CD4-positive, alpha-beta T cell treated with Interleukin-1 beta for 1 hour (primary cell): ENCODE measurements at places on chromosomes 7 and 10.

- no peak for DNase-seq
Observed at GRCh38 chr7:135960709-135961451, 16.3 kb downstream of the MTPN start.

DNA sequence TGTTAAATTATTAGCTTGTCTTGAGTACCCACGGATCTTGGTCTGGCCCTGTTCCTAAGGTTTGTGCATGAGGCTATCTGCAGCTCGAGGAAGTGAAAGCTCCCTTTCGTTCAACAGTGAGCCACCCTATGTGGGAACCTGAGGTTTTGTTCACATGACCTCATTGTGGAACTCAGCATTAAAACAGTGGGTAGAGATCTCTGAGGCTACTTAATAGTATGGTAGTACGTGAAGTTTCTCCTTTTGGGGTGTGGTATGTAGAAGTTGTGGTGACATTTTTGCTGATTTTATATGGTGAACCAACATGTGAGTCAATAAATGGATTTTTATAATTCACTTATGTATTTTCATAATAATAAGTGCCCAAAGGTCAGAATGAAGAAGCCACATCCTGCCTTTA, 252.7 kb upstream of the FERD3L start:
- no peak for DNase-seq

DNA sequence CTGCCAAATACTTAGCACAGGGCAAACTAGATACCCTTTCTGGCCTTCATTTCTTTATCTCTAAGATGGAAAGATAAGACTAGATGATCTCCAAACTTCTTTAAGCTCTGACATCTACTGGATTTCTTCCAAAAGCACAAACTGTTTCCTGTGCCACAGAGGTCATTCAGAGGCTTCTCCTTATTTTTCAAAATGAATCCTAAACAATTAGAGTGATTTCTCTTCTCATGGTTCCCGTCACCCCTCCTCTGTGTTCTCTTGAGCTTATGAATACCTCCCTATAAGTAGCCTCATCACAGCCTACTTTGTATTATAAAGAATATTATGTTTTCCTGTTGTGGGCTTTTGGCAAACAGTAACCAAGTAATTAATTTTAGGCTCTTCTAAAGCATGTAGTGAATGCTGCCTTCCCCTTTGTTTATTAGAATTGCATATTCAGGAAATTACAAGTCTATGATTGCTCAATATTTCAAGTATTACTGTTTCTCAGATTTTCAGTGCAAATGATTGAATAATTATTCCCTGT, 179.5 kb downstream of the REEP3 start:
- DNase-seq: no peak

DNA sequence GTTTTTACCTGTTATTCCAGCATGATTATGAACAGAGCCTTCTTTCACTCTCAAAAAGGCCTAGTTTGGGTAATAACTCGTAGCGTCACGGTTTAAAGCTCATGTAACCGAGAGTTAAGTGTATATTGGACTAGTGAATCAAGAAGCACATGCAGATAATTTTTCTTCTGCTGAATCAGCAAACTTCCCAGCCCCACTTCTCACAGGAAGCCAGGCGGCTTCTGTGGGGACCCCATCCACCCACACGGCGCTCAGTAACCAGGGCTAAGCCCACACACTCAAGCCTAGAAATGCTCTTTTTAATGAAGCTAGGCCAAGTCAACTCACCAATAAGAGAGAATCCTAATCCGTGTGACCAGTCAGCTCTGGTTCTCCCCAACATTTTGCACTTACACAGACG, 191.2 kb upstream of the MGMT start:
- DNase-seq: no peak

GRCh38 chr10:74099420-74099819, 51.2 kb downstream of the AP3M1 start:
- DNase-seq: no peak

DNA sequence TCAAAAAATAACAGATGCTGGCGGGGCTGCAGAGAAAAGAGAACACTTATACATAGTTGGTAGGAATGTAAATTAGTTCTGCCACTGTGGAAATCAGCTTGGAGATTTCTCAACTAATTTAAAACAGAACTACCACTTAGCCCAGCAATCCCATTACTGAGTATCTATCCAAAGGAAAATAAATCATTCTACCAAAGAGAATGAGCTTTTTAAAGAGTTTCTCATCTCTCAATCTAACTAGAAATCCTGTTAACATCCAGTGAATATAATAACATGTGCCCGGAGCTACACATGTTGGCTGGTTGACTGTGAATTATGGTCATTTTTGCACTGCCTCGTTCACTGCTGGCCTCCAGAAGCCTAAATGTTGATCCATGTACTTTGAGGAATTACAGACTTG, 39.3 kb downstream of the BET1 start:
- DNase-seq: no peak

DNA sequence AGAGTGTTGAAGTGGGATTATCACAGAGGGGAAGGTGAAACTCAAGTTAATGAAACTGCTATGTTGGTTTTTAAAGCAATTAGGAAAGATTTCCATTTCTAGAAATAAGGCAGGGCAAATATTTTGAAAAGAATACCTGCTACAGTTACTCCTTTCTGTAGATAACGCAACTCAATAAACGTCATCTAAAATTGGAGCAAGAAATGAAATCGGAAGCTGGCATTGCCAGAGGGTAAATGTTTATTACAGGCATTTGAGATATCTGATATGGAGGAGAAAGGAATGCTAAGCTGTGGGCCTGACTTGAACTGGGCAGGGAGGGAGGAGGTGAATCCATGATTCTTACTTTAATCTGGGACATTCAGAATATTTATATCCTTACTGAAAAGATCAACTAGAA, 217.0 kb upstream of the ADARB2 start:
- DNase-seq: no peak

DNA sequence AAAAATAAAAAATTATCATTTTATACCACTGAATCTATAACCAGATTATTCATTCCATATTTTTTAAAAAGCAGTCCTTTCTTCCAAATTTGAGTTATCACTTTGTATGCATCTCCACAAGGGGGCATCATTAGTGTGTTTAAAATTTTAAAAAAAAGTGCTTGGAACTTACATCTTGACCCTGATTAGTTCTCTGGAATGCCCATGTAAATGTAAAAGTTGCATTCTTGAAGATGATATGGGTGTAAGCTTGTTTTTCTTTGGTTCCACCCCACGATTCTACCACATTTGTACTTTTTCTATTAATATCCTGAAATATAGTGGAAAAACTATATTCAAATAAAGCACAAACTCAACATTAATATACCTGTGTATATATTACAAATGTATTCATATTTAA, 144.9 kb downstream of the ELAPOR2 start:
- DNase-seq: no peak

GRCh38 chr10:129381741-129382140, 85.3 kb upstream of the MGMT start:
- no peak for DNase-seq

- DNase-seq: no peak
Observed at GRCh38 chr10:95646160-95646559, 10.4 kb downstream of the ALDH18A1 start.

DNA sequence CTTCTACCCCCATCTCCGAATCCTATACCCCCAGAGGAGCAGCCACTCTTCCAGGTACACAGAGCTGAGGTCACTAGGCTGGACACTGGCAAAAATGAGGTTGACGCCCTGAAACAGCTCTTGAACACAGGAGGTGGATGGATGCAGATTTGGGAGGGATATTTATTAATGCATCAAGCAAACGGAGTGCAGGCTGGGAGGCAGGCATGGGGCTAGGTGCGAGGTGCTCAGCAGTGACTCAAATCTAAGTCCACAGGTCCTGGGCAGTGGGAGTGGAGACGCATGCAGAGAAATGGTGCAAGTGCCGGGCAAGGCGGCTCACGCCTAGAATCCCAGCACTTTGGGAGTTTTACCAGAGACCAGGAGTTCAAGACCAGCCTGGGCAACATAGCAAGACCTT, 11.0 kb downstream of the GUSB start:
- DNase-seq: no peak

- no peak for DNase-seq
Observed at GRCh38 chr10:124724279-124725027, 19.7 kb downstream of the FAM53B start.

- no peak for DNase-seq
Observed at GRCh38 chr10:27188259-27188658, 33.1 kb downstream of the MASTL start.

DNA sequence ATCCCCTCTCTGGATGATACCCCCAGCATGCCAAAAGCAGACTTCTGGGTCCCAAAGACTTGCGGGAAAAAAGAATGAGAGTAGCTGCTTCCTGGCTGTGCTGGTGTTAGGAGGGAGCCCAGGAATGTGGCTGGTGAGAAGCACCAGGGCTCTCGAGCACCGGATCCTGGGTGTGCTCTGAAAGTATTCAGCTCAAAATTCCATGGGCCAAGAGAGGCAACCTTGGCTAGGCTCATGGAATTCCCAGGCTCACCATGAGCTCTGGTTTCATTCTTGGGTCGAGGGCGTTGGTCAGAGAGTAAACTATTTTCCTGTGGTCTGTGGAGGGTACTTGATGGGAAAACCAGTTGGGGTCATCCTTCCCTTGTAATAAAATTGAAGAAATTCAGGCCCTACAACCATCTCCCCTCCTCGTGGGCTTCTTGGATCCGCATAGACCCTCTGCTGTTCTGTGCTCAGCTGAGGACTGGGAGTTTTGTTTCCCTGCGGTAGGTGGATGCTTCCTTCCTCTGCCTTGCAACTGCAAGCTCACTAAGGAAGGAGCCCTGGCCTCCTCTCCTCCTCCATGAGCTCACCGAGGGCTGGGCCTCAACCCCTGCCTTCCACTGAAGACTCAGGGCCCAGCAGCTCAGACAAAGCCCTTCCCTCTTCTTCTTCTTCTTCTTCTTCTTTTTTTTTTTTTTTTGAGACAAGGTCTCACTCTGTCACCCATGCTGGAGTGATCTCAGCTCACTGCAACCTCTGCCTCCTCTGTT, 34.5 kb upstream of the AQP1 start:
- no peak for DNase-seq

- no peak for DNase-seq
Observed at GRCh38 chr7:128827971-128828711, 2.1 kb upstream of the FLNC start.

DNA sequence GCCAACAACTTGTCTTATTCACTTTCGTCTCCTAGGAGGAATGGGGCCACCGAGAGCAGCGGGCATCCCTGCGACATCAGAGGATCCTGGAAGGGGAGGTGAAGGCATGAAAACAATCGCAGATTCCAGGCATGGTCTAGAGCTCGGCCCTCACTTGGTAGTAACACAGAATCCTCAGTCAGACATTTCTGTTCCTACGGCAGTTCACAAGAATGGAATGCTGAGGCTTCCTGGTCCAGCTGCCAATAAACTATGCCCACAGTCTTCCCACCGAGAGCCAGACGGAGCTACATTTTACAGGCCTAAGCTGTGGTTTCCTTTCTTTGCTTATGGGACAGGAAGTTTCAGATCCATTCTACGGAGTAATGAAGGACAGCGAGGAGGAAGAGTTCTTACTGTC, 75.8 kb downstream of the OR13A1 start:
- no peak for DNase-seq

DNA sequence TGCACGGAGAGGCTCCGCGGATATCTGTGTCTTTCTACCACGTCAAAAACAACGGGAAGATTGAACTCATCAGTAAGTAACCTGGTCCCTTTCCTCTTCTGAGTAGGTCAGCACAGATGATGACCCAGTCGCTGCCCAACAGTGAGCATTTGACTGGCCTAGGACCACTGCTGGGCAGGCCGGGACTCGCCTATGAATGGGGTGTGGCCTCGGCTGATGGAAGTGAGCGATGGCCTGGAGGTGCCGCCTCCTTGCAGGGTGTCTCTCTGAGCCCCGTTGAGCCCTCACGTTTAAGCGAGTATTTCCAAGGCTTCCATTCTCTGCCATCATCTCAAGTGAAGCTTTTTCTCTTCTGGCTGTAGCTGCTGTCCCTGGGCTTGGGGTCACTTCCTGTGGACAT, 18.1 kb downstream of the EIF3B start:
- DNase-seq: no peak

DNA sequence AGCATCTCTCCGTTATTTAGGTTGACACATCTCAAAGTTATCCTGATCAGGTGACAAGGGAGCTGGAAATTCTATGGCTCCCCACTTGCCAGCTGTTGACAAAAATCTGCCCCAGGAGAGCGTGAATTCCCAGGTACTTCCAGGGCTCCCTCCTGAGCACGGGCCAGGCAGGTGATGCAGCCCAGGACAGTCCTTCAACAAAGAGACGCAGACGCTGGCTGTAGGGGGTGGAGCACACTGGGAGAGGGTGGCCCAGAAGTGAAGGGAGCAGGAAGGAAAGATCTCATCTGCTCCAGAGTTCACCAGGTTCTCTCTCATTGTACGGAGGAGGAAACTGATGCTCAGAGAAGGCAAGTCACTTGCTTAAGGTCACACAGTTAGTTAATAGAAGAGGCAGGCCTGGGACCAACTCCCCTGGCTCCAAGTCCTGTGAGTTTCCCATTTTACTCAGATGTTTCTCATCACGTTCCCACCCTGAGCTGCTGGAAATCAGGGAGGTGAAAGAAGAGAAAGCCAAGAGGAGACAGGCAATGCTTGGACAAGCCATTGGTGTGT, 41.0 kb upstream of the CHST3 start:
- DNase-seq: no peak

DNA sequence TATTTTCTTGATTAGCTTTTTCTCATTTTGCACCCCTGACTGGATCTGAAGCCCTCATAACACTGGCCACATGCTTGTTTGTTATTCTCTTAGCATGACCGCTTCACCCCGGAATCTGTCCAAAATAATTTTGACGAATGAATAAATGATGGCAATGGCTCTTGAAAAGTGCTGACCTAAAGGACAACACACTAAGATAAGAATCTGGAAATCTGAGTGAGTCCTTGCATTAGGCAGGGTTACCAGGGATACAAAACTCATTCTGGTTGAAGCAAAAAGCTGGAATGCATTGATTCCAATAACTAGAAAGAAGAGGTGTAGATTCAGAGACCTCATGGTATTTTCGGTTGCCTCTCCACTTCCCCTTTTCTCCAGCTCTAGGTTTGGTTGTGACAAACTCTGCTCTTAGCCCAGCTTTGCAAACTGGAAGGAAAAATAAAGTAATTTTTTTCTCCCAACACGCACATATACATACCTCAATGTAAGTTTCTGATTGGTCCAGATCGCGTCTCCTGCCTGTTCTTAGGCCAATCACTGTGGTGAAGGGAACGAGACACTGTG, 157.4 kb downstream of the SKIDA1 start:
- no peak for DNase-seq

DNA sequence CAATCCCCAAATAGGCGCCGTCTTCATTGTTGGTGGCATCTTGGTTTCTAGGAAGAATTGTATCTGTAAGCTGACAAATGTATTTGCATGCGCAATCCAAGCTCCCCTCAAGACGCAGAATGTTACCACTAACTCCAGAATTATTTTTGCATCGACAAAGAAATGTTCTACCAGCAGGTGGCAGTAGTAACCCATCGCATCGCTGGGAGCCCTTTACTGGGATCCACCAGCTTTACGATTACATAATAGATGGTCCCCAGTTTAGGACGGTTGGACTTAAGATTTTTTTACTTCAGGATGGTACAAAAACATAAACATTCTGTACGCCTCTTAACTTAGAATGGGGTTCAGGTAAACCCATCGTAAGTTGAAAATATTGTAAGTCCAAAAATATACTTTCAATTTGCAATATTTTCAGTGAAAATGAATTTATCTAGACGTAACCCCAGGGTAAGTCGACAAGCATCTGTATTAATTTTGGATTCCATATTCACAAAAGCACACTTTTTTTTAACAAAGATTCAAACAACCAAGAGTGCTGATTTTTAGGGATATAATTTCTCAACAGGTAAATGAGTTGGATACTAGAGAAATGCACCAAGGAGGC, 114.0 kb upstream of the COBL start:
- DNase-seq: peak; percentile 37

GRCh38 chr7:30851651-30852307, 59.9 kb upstream of the AQP1 start:
- no peak for DNase-seq
